ENCODE measurements at places on chromosomes 16 and 17. TPM values are rescaled to one million over a fixed set of nuclear protein-coding genes. Genes with fewer than 3 reads are reported as not detected.

Gene SPEM2
- not detected for total RNA-seq

Gene CMTM3
- 3.1 TPM for total RNA-seq

Gene EXOSC6
- 19.4 TPM for total RNA-seq

Gene PRRT2
- 0.81 TPM for total RNA-seq

Gene C16orf95
- total RNA-seq, result 4.2 TPM

Gene OR3A2
- not detected for total RNA-seq

Gene EMC8
- 31.0 TPM for total RNA-seq

Gene RND2
- total RNA-seq, result 0.51 TPM

Gene CCL7
- total RNA-seq, result not detected

Gene P2RX5
- 2.6 TPM for total RNA-seq

Gene HOXB7
- 10.9 TPM for total RNA-seq

Gene C17orf50
- not detected for total RNA-seq

Gene CPNE2
- 77.0 TPM for total RNA-seq

Gene NOTUM
- total RNA-seq, result not detected

Gene DOC2A
- total RNA-seq, result 16.8 TPM

Gene SLC5A2
- total RNA-seq, result not detected

Gene FKBP10
- total RNA-seq, result 32.7 TPM

Gene CCDC200
- total RNA-seq, result not detected

Gene DHRS7C
- 0.85 TPM for total RNA-seq

Gene RASL10B
- not detected for total RNA-seq

Gene PPP1R1B
- total RNA-seq, result 362 TPM

Gene GAST
- not detected for total RNA-seq

Gene MPP3
- total RNA-seq, result 3.7 TPM

Gene PLLP
- total RNA-seq, result 8.6 TPM

Gene CTRL
- 2.3 TPM for total RNA-seq

Gene TRIM65
- total RNA-seq, result 15.4 TPM

Gene CD300C
- 1.7 TPM for total RNA-seq

Gene CSH1
- not detected for total RNA-seq

Measured in mucosa of descending colon (tissue), 3 donors.